ENCODE measurements at places on chromosomes 4 and X. TPM values are rescaled to one million over a fixed set of nuclear protein-coding genes. Genes with fewer than 3 reads are reported as not detected.

Gene KLHL2
- total RNA-seq = 13.6 TPM

DNA sequence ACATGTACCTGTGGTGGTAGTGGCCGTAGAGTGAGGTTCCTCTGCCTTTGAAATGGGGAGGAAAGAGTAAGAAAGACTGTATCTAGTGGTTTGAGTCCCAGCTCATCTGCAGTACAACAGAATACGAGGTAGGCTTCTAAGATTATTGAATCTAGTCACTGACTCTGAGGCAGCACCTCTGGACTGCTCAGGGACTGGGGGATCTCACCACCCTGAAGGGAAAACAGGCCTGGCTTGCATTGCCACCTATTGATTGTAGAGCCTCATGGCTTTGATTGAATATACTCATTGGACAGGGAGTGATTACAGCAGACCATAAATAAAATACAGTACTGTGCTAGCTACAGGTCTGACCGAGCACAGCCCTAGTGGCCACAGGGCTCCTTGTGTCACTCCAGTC, 50.5 kb downstream of the GPR174 start:
- H3K27ac ChIP-seq = no peak overlapping the region
- no peak for DNase-seq
- H3K4me1 ChIP-seq = no peaks in the 10 kb centered on the region
- no peaks in the 10 kb centered on the region for H3K27me3 ChIP-seq
- no peaks in the 10 kb centered on the region for H3K36me3 ChIP-seq
- no peak overlapping the region for H3K4me3 ChIP-seq

Gene NDNF
- 9.2 TPM for total RNA-seq

DNA sequence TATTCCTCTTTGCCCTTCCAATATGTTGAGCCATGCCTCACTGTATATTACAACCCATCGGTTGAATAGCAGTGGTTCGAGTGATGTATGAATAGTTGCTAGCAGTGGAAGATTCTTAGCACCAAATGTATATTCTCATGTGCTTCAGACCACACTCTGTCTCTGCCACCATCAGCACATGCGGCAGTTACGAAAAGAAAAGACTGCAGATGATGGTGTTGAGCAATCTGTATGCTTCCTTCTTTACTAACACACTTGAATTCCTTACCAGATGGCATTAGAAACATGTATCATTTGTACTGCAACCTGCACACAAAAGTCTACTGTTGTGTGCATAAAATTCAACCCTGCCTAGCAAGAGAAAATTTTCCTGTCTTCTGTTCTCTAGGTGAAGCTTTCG, 214.6 kb downstream of the ENOX2 start:
- DNase-seq = no peak
- H3K36me3 ChIP-seq = no peaks in the 10 kb centered on the region
- no peaks in the 10 kb centered on the region for H3K27me3 ChIP-seq
- no peak overlapping the region for H3K4me3 ChIP-seq
- H3K27ac ChIP-seq = no peak overlapping the region

Gene GPC3
- total RNA-seq = 2.5 TPM

GRCh38 chr4:87481377-87481776, 47.8 kb downstream of the SPARCL1 start:
- H3K4me3 ChIP-seq = no peak overlapping the region
- no peaks in the 10 kb centered on the region for H3K4me1 ChIP-seq
- H3K27me3 ChIP-seq = no peaks in the 10 kb centered on the region
- DNase-seq = no peak
- H3K27ac ChIP-seq = no peak overlapping the region

- H3K36me3 ChIP-seq = no peaks in the 10 kb centered on the region
- no peak overlapping the region for H3K4me3 ChIP-seq
- no peak for DNase-seq
- H3K27ac ChIP-seq = no peak overlapping the region
- no peaks in the 10 kb centered on the region for H3K27me3 ChIP-seq
- H3K4me1 ChIP-seq = peaks cover 2% of the 10 kb centered on the region
These were observed 19.9 kb downstream of the TMEM164 start for GRCh38 chrX:110022599-110023448.
